Daoy (cell line): ENCODE measurements at places on chromosomes 7 and 10. TPM values are rescaled to one million over a fixed set of nuclear protein-coding genes. Genes with fewer than 3 reads are reported as not detected.

Gene AS3MT
- 0.34 and 0.54 TPM in 2 replicates for total RNA-seq

GRCh38 chr10:121675344-121675743 lies 77.1 kb upstream of the FGFR2 start:
- no peak for DNase-seq

DNA sequence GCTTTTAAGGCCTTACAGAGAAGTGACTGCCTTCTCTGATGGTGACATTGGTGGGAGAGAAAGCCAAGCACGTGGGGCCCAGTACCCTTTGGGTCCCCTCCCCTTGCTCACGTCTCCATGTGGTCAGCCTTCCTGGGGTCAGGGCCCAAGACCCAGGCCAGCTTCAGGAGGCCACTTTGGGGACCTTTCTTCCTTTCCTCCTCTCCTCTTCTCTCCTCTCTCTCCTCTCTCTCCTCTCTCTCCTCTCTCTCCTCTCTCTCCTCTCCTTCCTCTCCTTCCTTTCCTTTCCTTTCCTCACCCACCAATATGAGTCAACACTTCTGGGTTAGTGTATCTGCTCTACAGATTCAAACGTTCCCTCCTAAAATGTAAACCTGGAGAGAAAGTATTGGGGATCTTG lies 96.9 kb upstream of the AGK start:
- no peak for DNase-seq

DNA sequence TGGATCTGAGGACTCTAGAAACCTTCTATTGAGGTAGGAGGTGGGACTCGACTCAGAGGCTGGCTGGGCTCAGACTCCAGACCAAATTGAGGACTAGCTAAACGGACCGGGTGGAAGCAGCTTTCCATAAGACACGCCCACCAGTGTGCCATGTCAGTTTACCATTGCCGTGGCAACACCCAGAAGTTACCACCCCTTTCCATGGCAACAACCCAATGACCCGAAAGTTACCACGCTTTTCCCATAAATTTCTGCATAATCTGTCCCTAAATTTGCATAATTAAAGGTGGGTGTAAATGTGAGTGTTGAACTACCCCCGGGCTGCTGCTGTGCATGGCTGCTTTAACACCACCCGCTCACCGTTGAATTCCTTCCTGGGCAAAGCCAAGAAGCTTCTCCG lies 58.9 kb downstream of the MICALL2 start:
- DNase-seq = no peak

Gene COL28A1
- total RNA-seq = not detected in 2 replicates

Gene ITGA8
- total RNA-seq = 0.06 TPM in 1 of 2 replicates, not detected in the other

DNA sequence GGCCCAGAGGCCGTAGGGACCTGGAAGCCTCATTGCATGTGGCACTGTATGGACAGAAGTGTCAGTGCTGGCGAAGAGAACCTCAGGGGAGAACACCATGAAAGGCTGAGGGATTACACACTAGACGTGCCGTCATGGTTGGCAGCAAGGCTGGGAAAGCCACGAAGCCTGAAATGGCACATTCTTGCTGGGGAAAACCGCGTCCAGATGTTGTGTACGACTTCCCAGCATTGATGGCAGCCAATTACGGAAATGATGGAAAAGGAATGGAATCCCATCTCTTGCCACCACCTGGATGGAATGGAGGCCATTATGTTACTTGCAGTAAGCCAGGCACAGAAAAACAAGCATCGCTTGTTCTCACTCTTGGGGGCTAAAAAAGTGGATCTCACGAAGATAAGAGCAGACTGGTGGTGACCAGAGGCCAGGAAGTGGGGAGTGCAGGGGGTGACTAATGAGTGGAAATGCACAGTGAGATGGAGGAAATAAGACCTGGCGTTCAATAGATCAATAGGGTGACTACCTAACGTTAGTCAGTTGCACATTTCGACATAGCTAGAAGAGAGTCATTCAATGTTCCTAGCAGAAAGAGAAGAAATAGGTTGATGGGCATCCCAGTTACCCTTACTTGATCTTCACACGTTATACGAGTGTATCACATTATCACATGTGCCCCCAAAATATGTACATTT lies 14.6 kb upstream of the PWWP2B start:
- DNase-seq = peak; percentile 85

Gene OR13A1
- total RNA-seq = not detected in 2 replicates

Gene SYT15
- total RNA-seq = 0.11 TPM in 1 of 2 replicates, not detected in the other

DNA sequence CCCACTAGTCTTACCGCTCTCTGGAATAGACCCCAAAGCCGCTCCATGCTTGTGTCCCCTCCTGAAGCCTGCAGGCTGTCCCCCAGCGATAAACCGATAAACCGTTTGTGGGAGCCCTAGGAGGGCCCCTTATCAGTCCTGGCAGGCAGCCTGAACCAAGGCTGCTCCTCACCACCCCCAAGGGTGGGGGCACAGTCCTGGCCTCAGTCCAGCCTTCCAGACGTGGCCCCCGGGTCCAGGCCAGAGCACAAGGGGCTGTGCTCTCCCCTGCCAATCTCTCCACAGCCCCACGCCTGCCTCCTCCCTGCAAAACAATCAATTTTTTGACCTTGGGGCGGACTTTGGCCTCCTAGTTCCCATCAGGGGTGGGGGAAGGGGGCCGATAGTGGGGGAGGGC lies at the start of gene TFR2:
Gene TFR2, minus strand, starts transcription at position 90 of the 397 bp plus-strand sequence. Its CDS starts 43 bp downstream, at position 47.
- no peak for DNase-seq

GRCh38 chr10:20281579-20281978 lies 465.3 kb downstream of the PLXDC2 start:
- no peak for DNase-seq

Gene CPVL
- 35.4 and 40.5 TPM in 2 replicates for total RNA-seq

GRCh38 chr10:83849150-83849549 lies 290.2 kb upstream of the GHITM start:
- no peak for DNase-seq

DNA sequence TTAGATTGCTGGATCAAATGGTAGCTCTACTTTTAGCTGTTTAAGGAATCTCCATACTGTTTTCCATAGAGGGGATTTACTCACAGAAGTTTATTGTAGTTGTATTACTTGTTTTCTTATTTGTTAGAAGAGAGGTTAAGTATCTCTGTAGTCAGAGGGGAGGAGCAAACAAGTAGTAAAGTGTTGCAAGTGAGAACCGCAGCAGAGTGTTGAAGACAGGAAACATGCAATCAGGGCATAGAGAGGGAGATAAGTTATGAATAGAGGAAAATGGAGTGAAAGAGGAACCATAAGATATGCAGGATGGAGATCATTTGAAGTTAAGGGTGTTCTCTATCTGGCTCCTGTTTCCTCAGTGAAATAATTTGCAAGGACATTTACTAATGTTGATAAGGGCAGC lies 331.4 kb upstream of the TMEM229A start:
- no peak for DNase-seq

DNA sequence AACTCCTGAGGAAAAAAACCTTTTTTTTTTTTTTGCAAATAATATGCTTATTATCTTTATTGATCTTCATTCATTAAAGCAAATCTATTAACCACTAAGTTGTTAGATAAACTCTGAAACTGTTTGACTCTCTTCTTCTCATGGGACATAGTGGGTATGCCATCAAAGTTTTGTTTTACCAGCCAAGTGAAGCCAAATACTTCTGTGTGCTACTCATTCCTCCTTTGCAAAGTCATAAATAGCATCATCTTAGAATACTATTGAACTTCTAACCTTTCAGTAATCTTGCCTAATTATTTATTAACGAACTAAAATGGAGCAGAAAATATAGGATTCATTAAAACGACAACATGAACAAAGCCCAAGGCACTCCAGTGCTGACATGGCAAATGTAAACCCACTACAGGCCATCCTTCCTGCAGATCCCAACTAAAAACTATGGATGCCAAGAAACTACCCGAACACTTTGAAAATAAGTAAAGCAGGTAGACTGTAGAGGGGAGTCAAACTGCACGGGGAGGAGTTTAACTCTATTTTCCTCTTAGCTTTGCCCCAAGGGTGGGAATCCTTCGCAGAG lies 61.2 kb upstream of the ODAD2 start:
- DNase-seq = no peak

GRCh38 chr7:128422842-128423241 lies 13.1 kb upstream of the IMPDH1 start:
- DNase-seq = no peak

GRCh38 chr7:18861514-18862118 lies 255.8 kb downstream of the TWIST1 start:
- no peak for DNase-seq

Gene CALN1
- total RNA-seq = 1.3 and 2.8 TPM in 2 replicates

DNA sequence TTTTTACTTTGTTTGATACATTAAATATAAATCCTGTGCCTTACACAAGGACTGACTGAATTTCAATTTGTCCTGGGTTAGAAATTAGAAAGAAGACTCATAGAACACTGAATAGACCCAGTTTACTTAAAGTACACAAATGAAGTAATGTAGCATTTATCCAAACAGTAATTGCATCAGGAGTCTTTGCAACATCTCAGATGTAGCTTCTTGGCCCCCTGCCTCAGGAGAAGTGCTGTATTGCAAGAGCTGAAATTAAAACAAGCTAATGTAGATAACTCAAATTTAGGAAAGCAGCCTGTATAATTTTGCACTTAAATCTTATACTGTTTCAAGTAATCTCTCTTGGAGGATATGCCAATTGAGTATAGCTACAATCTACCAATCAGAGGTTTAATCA lies 54.3 kb upstream of the KCND2 start:
- DNase-seq = no peak

Gene SRRM3
- total RNA-seq = 0.29 and 1.8 TPM in 2 replicates

GRCh38 chr10:110460111-110460809 lies 37.4 kb upstream of the DUSP5 start:
- peak; percentile 75 for DNase-seq

Gene ATRNL1
- 5.1 and 7.1 TPM in 2 replicates for total RNA-seq

Gene GDF2
- not detected in 2 replicates for total RNA-seq
